ENCODE measurements at places on chromosomes 6 and 20. TPM values are rescaled to one million over a fixed set of nuclear protein-coding genes. Genes with fewer than 3 reads are reported as not detected.

Gene ZKSCAN3
- 6.0 TPM for total RNA-seq

Gene C20orf202
- total RNA-seq = 0.60 TPM

Gene RSPO3
- total RNA-seq = not detected

Gene SLC24A3
- 0.99 TPM for total RNA-seq

DNA sequence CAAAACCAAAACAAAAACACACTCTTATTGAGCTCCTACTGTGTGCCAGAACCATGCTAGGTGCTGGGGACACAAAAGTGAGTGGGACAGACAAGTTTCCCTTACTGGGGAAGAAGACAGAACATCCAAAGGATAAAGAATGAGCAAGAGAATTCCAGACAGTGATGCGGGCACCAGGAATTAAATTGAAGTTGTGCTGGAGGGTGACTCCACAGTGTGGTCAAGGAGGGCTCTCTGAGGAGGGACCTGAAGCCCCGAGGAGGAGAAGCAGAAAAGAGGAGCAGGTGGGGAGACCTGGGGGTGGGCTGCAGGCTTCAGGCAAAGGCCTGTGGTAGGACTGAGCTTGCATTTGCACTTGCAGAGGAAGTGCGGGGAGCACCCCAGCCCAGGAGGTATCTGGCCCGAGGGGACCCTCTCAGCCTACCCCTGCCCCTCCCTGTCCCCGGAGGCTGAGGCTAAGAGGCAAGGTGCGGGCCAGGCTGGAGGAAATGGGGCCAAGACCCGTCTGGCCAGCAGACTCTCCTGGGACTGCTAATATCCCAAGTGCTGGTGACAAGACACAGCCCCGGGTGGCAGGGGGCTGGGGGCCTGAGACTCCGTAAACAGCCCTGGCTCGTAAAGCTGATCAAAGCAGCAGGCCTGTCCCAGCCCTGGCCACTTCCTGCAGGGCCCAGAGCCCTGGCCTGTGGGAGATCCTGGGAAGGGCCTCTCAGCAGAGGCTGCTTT is 57.1 kb downstream of the SNAI1 start:
- H3K27ac ChIP-seq = no peak overlapping the region
- DNase-seq = no peak
- no peaks in the 10 kb centered on the region for H3K27me3 ChIP-seq
- peaks cover 11% of the 10 kb centered on the region for H3K4me1 ChIP-seq
- H3K4me3 ChIP-seq = no peak overlapping the region

GRCh38 chr20:43322851-43323250 is 133.1 kb upstream of the PTPRT start:
- no peaks in the 10 kb centered on the region for H3K4me1 ChIP-seq
- H3K36me3 ChIP-seq = no peaks in the 10 kb centered on the region
- DNase-seq = no peak
- H3K27me3 ChIP-seq = no peaks in the 10 kb centered on the region

Gene KLC4
- 39.4 TPM for total RNA-seq

GRCh38 chr6:45952168-45952529 is 63.5 kb downstream of the CLIC5 start:
- H3K4me1 ChIP-seq = no peaks in the 10 kb centered on the region
- no peak overlapping the region for H3K27ac ChIP-seq
- H3K36me3 ChIP-seq = no peaks in the 10 kb centered on the region
- H3K27me3 ChIP-seq = no peaks in the 10 kb centered on the region
- H3K4me3 ChIP-seq = no peak overlapping the region

Gene BTNL2
- total RNA-seq = not detected

GRCh38 chr6:161198176-161198575 is 75.7 kb downstream of the AGPAT4 start:
- peaks cover 6% of the 10 kb centered on the region for H3K4me1 ChIP-seq
- no peak overlapping the region for H3K27ac ChIP-seq
- H3K27me3 ChIP-seq = no peaks in the 10 kb centered on the region
- H3K36me3 ChIP-seq = peaks cover 2% of the 10 kb centered on the region
- no peak overlapping the region for H3K4me3 ChIP-seq

GRCh38 chr6:159913862-159914564 is 23.2 kb downstream of the MAS1 start:
- no peaks in the 10 kb centered on the region for H3K4me1 ChIP-seq
- no peak for DNase-seq
- no peak overlapping the region for H3K4me3 ChIP-seq

- peaks cover 9% of the 10 kb centered on the region for H3K4me1 ChIP-seq
- no peak overlapping the region for H3K27ac ChIP-seq
- H3K27me3 ChIP-seq = no peaks in the 10 kb centered on the region
- H3K36me3 ChIP-seq = no peaks in the 10 kb centered on the region
Measured at GRCh38 chr6:14089224-14089623, 28.3 kb upstream of the CD83 start.

Gene SIRPB1
- total RNA-seq = 2.6 TPM

DNA sequence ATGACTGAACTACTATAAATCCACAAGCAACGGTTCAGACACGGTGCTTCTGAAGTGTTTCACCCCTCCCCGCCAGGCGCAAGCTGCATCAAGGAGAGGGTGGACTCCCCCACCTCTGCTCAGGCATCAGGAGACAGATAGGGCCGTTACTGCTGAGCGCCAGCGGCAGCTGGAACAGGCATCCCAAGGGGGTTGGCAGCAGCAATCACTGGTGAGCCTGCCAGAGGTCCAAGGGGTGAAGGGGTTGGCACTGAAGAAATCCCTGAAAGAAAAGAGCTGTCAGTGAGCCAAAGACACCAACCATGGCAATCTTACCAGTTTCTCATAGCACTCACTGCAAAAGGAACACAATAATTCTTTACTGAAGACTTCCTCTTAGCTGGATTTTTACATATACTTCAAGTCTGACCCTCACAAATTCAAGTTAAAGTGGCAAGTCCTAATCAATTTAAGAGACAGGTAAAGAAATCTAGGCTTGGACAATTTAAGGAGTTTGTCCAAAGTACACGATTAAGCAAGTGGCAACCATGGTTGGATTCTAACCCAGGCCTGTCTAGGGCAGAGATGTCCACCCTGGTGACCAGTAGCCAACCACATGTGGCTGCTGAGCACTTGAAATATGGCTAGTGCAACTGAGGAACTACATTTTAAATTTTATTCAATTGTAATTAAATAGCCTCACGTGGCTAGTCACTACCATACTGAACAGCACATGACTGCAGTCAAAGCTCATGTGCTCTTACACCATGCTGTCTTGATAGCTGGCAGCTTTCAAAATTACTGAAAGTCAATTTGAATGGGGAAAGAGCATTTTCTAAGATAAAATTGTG is 21.7 kb upstream of the TBC1D20 start:
- H3K27ac ChIP-seq = no peak overlapping the region
- no peak for DNase-seq
- peaks cover 57% of the 10 kb centered on the region for H3K36me3 ChIP-seq
- no peak overlapping the region for H3K4me3 ChIP-seq
- H3K27me3 ChIP-seq = no peaks in the 10 kb centered on the region

DNA sequence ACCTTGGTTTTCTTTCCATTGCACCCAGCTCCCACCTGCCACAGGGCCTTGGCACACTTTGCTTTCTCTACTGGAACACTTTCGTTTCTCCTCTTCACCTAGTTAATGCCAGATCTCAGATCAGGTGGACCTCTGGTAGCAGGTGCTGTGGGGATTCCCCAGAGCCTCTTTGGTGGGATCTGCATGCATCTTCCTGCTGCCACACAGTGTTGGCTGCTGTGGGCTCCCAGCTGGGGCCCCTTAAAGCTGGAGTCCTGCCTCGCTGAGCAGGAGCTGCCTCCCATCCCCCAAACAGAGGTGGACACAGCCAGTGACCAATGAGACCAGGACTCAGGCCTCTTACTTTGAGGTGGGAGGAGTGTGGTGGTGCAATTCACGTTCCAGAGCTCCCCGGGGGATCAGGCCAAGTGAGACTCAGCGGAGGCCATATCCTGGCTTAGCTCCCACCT is 28.4 kb downstream of the CEBPB start:
- no peak overlapping the region for H3K4me3 ChIP-seq
- DNase-seq = no peak
- peaks cover 15% of the 10 kb centered on the region for H3K4me1 ChIP-seq
- H3K27ac ChIP-seq = no peak overlapping the region

DNA sequence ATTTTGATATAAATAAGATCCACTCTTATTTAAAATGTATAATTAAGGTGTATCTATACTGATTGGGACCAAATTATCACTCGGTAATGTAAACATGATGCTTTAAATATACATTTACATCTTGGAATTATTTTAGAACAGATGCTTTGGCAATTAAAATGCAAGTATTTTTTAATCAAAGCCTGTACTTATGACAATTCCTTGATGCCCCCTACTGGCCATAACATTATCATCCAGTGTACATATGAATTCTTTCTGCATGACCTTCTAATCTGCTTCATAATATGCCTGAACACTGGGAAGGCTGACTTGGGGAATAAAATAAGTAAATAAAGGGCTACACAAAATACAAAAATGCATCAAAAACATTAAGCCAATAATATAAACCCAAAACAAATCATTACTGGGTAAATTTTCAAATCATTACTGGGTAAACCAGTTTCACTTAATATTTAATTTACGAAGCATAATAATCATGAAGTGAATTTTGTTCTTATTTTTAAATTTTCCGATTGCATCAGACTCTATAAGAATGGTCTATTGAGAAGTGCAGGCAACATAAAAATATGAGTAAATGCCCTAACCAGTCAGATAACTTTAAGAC is 65.1 kb downstream of the CGA start:
- no peaks in the 10 kb centered on the region for H3K36me3 ChIP-seq
- no peak for DNase-seq
- no peaks in the 10 kb centered on the region for H3K27me3 ChIP-seq

GRCh38 chr6:33198853-33199436 is 1.5 kb downstream of the RXRB start:
- peaks cover 59% of the 10 kb centered on the region for H3K36me3 ChIP-seq
- H3K27ac ChIP-seq = peak overlapping the region; percentile 99
- DNase-seq = no peak
- H3K27me3 ChIP-seq = no peaks in the 10 kb centered on the region
- H3K4me1 ChIP-seq = peaks cover 29% of the 10 kb centered on the region

Gene CSE1L
- 24.6 TPM for total RNA-seq

DNA sequence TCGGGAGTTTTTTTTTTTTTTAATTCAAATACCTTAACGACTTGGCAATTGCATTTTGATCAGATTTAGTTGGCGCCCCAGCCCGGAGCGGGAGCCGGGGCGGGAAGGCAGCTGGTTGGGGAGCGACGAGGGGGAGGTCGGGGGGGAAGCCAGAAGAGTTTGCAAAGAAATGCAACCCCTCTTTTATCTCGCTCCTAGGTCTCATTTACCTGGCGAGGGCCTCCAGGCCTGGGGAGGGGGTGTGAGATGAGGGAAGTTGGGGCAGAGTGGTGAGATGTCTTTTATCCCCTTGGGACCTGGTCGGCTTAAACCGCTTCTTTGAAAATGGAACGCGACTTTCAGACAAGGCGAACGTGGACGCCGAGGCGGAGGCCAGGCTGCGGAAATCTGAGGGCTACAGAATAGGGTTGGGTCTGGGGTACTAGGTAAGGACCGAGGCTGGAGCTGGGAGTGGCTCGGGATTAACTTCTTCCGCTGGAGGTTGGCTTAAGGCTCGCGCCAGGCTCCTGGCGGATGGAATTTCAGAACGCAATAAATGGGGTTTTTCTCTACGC is 40.3 kb downstream of the NCR2 start:
- DNase-seq = no peak
- peaks cover 33% of the 10 kb centered on the region for H3K4me1 ChIP-seq
- H3K27ac ChIP-seq = no peak overlapping the region
- no peaks in the 10 kb centered on the region for H3K36me3 ChIP-seq
- peaks cover 58% of the 10 kb centered on the region for H3K27me3 ChIP-seq
- H3K4me3 ChIP-seq = no peak overlapping the region

GRCh38 chr6:40265615-40266014 is 321.5 kb downstream of the LRFN2 start:
- no peaks in the 10 kb centered on the region for H3K27me3 ChIP-seq
- H3K27ac ChIP-seq = no peak overlapping the region
- no peaks in the 10 kb centered on the region for H3K4me1 ChIP-seq
- no peak overlapping the region for H3K4me3 ChIP-seq
- DNase-seq = no peak

Gene GABRR1
- not detected for total RNA-seq

DNA sequence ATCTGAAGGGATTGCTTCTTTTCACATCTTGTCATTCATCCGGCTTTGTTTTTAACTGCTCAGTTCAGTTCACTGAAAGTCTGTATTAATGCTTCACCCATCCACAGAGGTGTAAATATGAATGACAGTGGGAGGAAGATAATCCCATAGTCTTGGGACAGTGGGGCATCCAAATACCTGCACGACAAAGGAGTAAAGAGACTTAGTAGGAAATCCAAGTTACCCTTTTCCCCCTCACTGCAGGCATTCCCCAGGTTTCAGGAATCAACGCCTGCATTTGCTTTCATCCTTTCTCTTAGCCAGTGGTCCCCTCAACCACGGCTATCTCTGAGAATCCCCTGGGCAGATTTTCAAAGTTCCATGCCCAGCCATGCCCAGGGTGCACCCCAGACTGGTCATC is 110.2 kb downstream of the MYLK4 start:
- DNase-seq = no peak
- H3K4me3 ChIP-seq = no peak overlapping the region
- H3K27ac ChIP-seq = no peak overlapping the region
- no peaks in the 10 kb centered on the region for H3K27me3 ChIP-seq

- DNase-seq = no peak
- H3K27me3 ChIP-seq = no peaks in the 10 kb centered on the region
- no peak overlapping the region for H3K27ac ChIP-seq
- H3K4me1 ChIP-seq = no peaks in the 10 kb centered on the region
- no peaks in the 10 kb centered on the region for H3K36me3 ChIP-seq
Measured at GRCh38 chr6:148405894-148406293, 63.3 kb downstream of the SASH1 start.

GRCh38 chr20:51731731-51732095 is 36.5 kb downstream of the ATP9A start:
- DNase-seq = no peak
- no peaks in the 10 kb centered on the region for H3K27me3 ChIP-seq
- no peak overlapping the region for H3K4me3 ChIP-seq
- H3K4me1 ChIP-seq = peaks cover 4% of the 10 kb centered on the region
- H3K36me3 ChIP-seq = no peaks in the 10 kb centered on the region

GRCh38 chr6:26155061-26155930 is 68.1 kb downstream of the HFE start:
- H3K4me1 ChIP-seq = peaks cover 24% of the 10 kb centered on the region
- peak overlapping the region; percentile 87 for H3K27ac ChIP-seq
- no peaks in the 10 kb centered on the region for H3K36me3 ChIP-seq
- DNase-seq = no peak

DNA sequence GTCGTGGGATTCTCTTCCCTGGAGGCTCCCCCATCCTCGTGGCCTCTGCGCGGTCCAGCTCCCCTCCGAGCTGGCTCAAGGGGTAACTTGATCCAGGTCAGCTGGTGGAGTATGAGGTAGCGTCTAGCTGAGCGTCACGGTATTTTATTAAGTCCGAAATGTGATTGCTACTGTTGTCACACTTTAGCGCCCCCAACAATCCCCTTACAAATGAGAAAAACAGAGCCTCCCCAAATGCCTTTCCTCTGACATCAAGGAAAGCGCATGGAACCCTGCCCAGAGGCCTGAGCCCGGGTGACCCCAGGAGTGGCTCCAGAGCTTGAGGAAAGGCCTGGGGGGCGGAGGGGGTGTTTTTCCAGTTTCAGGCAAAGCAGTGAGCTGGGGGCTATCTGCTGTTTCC is 192.4 kb downstream of the ZMYND8 start:
- H3K27ac ChIP-seq = no peak overlapping the region
- H3K4me1 ChIP-seq = no peaks in the 10 kb centered on the region
- no peaks in the 10 kb centered on the region for H3K27me3 ChIP-seq
- no peak for DNase-seq
- no peak overlapping the region for H3K4me3 ChIP-seq
